ENCODE measurements at places on chromosomes 16 and 17.

DNA sequence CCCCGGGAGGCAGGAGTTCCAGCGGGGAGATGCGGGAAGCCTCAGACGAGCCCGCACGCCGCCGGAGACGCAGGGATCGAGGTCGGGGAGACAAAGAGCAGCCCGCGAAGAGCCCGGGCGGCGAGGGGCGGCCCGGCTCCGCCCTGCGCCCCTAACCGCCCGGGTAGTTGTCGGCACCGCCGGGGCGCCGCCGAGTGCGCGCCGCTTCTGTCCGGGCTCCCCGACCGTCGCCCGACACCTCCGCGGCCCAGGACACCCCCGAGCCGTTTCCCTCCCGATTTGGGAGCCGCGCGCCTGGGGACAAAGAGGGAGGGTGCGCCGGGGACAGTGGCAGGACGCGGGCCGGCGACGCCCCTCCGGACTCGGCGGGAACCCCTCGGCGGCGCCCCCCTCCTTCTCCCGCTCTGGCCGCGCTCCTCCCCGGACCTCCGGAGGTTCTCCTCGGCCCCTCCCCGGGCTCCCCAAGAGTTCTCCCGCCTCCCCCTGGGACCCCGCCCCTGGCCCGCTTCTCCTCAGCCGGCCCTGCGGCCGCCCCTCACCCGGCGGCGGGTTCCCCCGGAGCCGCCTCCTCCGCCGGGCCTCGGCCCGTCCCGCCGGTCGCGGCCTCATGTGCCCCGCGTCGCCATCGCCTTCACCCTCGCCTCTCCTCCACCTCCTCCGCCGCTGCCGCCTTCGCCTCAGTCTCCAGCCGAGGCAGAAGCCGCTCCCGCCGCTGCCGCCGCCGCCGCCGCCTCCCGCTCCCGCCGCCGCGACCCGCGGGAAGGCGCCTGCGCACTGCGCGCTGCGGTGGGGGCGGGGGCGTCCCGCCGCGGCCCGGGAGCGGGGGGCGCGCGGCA, at the start of gene GJC1:
TSS of gene GJC1 (minus strand) at position 765 of the 836 bp plus-strand sequence. CDS start 24,470 bp downstream, outside the sequence.
- DNase-seq, result peak; percentile 50

GRCh38 chr17:51004249-51004648, 116.4 kb downstream of the SPAG9 start:
- DNase-seq, result no peak

DNA sequence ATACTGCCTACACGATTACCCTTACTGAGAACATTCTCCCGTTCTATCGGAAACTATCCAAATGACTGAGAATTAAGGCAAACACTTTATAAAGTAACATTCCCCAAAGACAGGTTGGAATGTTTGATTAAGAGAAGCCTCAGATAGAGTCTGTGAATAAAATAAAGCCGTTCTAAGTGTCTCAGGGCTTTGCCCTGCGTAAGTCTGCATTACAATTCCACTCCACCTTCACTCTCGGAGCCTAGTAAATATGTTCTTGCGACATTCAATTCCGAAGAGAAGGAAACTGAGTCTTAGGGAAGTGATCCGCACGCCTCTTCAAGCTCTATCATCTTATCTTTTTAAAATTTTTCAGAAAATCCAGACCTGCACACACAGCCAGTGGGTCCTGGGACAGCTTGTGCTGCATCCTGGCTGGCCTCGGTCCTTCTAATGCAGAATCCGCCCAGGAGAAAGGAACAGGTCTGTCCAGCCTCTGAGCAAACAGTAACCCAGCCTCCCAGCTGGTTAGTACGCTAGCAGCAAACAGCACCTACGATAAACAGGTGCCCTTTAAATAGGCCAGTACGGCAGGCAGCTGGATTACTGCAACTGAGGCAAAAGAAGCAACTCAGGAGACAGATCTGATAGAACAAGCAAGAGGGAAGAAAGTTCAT, 254.1 kb upstream of the IRX3 start:
- peak; percentile 20 for DNase-seq

DNA sequence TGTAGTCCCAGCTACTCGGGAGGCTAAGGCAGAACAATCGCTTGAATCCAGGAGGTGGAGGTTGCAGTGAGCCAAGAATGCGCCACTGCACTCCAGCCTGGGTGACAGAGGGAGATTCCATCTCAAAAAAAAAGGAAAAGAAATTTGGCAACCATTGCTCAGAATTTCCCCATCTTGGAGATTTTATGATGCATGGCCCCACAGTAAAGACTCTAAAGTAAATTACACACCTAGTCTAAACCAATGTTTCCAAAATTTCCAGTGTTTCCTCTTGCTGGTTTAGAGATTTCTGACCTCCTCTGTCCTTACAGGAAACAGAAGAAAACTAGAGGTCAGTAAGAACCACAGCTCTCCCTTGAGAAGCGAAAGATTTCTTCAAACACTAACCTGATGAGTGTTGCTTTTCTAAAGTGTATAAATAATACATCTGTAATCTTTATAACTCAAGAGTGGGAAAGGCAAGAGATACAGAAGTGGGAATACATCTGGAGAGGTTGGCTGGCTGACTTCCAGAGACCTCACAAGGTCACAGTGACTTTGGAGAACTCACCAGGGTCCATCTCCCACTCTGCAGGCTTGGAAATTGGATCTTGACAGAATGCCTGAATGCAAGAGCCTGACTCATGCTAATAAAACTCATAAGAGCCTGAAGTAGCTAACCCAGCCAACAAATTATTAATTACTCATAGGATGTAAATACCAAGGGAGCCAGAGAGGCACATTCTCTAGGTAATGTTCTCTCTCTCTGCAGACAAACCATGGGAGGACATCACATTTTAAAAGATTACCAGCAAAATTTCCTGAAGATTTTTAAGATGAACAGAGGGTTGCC, 8.8 kb downstream of the ADAT1 start:
- no peak for DNase-seq

GRCh38 chr16:78065319-78065718, 34.1 kb upstream of the WWOX start:
- DNase-seq, result no peak

GRCh38 chr16:31043352-31043751, 10.0 kb downstream of the STX4 start:
- DNase-seq, result peak; percentile 43

- DNase-seq, result no peak
Observed at GRCh38 chr17:63171428-63172393, 205.7 kb downstream of the TANC2 start.

GRCh38 chr17:62693616-62694409, 66.3 kb downstream of the MRC2 start:
- no peak for DNase-seq

GRCh38 chr17:31392856-31393748, 1.6 kb downstream of the RAB11FIP4 start:
- DNase-seq, result no peak

DNA sequence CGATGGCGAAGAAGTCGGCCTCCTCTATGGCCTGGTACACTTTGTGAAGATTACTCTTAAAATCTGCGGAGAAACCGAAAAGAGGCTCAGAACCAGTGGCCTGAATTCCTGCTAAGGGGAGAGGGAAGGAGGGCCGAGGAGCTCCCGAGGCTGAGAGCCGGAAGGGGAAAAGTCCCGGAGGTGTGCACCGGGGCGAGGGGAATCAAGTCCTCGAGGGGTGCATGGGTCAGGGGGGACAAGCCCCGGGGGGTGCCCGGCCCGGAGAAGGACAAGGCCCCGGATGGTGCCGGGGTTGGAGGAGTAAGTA, 495 bp downstream of the PARN start:
- DNase-seq, result no peak
